ENCODE measurements at places on chromosomes 6 and 20.

- DNase-seq: no peak
These were observed 19.8 kb downstream of the RFPL4B start for GRCh38 chr6:112366695-112367553.

GRCh38 chr6:75776461-75776860, 27.4 kb downstream of the MYO6 start:
- no peak for DNase-seq

- no peak for DNase-seq
These were observed 10.6 kb upstream of the SERINC3 start for GRCh38 chr20:44532259-44532980.

- DNase-seq: no peak
These were observed 8.8 kb upstream of the NHSL1 start for GRCh38 chr6:138507977-138508675.

DNA sequence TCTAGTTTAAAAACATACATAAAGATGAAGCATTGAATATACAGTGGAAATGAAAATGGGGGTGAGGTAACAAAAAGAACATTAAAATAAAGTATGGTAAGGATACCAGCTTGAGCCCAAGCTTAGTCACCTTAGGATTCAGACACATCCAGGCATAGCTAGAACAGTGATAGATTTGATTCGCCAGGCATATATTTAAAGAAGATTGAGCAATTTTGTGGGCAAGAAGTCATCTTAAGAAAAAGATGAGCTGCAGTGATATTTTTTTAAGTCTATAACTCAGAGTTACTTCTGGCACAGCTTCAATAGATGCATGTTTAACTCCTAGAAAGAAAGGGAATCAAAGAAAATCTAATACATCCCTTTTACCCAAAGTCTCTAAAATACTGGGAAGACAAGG, 97.9 kb downstream of the BMP5 start:
- no peak for DNase-seq

- no peak for DNase-seq
These were observed 37.1 kb upstream of the NCOA3 start for GRCh38 chr20:47464380-47465101.

DNA sequence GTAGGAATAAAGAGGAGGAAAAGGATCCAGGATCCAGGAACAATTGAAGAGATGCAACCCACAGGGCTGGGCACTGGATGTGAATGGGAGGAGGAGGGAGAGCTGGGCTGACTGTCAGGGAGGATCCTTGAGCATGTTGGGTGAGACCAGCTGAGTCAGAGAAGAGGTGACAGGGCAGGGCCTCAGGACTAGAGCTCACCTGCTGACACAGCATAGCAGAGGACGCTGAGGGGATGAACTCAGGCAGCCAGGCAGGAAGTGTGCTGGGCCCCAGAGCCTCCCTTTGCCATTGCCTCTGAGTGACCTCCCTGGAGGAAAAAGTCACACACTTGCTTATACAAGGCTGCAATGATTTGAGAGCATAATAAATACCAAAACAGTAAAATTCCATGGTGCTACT, 72.3 kb downstream of the ZNF133 start:
- DNase-seq: no peak

DNA sequence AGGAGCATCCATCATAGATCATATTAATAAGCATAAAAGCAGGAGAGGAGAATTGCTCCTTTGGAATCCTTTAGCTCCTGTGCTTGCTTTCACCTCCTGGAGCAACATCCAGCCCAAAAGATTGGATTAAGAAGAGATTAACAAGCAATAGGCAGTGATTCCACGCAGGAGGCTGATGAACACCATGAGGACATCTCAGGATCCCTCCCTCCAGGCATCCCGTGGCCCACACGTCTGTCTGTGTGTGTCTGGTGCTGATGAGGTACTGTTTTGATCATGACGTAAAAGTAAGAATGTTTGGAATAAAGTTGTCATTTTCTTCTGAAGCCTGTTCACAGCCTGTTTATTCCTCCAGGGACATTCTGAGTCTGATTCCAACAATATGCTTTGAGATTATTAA, 185.5 kb upstream of the MYLIP start:
- no peak for DNase-seq

DNA sequence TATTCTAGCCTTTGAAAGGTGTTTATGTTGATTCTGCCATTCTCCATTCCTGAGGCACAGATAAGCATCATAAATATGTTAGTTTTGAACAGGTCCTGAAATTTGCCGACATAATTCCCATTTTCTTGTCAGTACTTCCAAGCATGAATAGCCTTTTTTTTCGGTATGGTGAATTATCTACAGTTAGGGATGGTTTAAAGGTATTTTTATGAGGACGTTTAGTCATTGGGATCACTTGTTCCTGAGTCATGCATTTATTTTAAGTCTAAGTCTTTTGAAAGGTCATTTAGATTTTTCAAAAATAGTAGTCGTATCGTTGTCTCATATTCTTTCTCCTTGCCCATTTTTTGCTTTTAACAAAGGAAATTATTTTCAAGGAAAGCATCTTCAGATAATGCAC, 98.7 kb downstream of the PHACTR3 start:
- no peak for DNase-seq

GRCh38 chr6:167930295-167930694, 67.2 kb upstream of the KIF25 start:
- DNase-seq: no peak

GRCh38 chr20:40286975-40287531, 402.0 kb downstream of the MAFB start:
- no peak for DNase-seq

DNA sequence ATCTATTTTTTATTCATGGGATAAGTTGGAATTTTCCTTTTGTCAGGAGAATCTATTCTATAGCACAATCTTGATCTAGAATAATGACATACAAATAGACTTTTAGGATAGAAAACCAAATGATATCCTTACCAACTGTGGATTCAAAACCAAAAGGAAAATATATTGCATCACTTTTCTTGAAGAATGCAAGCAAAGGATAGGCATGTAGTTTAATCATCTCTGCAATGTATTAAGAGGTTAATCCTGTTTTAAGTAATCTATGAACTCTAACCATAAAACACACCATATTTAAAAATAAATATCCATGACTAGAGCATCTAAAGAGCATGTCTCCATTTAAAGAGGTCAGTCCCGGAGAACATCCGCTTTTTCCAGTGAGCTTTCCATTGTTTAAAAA, 106.7 kb upstream of the CNKSR3 start:
- DNase-seq: no peak

GRCh38 chr6:157550114-157550989, 169.4 kb downstream of the ZDHHC14 start:
- no peak for DNase-seq

Data from stimulated activated CD8-positive, alpha-beta memory T cell treated with anti-CD3 and anti-CD28 coated beads, Interleukin-4, amount 100 ng/mL, for 1 hour (primary cell).